ENCODE measurements at places on chromosomes 16 and 17.
A peak's percentile ranks its signal among the peaks of the same experiment; 100 is the strongest.

GRCh38 chr16:15652293-15653001, 2.4 kb downstream of the NDE1 start:
- no peak for DNase-seq

GRCh38 chr16:71205482-71206131, 24.9 kb downstream of the HYDIN start:
- DNase-seq = no peak

- no peak for DNase-seq
These were observed 251.6 kb downstream of the GSG1L start for GRCh38 chr16:27811881-27812280.

GRCh38 chr17:19390951-19391350, 4.0 kb upstream of the MFAP4 start:
- DNase-seq = no peak

DNA sequence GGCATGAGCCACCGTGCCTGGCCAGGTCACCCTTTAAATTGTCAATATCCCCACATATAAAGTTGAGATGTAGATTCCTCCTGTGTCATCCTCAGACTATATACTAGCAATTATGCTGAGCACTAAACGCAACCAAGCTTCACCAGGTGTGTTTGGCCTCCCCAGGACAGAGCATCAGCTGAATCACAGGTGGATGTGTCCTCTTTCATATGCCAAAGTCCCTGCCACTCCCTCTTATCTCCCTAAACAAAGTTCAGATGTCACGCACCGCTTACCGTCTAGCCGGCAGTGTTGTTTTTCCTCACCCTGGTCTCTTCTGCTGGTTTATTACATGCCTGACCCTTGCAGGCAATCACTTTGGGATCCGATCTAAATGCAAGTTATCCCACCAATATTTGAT, 43.8 kb upstream of the ARHGAP44 start:
- DNase-seq = no peak

GRCh38 chr16:10103118-10103517, 79.1 kb downstream of the GRIN2A start:
- DNase-seq = no peak

DNA sequence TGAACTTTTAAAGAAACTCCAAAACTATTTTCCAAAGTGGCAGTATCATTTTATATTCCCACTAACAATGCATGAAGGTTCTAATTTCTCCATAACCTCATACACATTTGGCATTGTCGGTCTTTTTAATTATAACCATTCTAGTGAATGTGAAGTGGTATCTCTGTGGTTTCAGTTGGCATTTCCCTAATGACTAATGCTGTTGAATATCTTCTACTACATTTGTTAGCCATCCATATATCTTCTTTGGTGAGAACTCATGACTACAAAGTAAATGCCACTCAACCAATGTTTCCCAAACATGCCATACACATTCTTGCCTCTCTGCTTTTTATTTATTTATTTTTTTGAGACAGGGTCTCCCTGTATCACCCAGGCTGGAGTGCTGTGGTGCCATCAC, 31.7 kb upstream of the TAOK1 start:
- DNase-seq = no peak

DNA sequence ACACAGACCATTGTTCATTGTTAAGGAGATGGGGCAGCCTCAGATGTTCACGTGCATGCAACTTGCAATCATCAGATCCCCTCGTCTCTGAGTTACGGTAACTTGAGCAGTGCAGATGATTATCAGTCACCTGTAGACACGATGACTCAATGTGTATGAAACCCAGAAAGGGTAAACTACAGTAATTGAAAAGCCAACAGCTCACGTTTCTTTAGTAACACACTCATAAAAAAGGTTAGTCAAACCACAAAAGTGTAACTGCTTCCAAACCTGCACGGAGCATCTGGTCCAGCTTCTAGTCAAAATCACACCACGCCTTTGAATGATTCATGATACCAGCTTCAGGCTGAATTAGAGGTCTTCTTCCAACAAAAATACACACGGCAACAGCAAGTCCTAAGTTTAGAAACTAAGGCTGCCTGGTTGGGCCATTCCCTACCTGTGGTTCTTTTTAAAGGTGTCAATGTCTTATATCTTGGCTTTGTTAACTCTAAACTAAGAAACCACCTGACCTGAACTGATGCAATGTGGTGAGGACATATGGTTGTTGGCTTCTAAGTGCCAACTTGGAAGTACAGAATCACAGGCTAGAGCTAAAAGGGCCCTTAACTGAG, 32.3 kb downstream of the GRB7 start:
- DNase-seq = peak; percentile 71

- no peak for DNase-seq
These were observed 296.7 kb upstream of the IRX5 start for GRCh38 chr16:54633943-54634362.

GRCh38 chr16:12291989-12292759, 315.6 kb downstream of the SNX29 start:
- no peak for DNase-seq

DNA sequence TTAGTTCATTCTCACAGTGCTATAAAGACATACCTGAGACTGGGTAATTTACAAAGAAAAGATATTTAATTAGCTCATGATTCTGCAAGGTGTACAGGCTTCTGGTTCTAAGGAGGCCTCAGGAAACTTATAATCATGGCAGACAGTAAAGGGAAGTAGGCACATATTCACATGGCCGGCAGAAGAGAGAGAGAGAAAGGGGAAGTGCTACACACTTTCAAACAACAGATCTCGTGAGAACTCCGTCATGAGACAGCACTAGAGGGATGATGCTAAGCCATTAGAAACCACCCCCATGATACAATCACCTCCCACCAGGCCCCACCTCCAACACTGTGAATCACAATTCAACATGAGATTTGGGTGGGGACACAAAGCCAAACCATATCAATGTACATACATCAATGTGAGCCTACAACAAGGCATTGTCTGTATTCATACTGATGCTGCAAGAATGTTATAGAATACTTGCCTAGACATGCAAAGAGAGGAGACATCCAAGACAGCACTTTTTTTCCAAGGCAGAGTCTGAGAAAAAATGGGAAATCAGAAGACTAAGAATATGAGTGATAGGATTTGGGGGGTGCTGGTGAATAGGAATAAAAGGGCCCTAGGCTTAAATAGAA, 114.8 kb upstream of the XYLT1 start:
- DNase-seq = no peak

DNA sequence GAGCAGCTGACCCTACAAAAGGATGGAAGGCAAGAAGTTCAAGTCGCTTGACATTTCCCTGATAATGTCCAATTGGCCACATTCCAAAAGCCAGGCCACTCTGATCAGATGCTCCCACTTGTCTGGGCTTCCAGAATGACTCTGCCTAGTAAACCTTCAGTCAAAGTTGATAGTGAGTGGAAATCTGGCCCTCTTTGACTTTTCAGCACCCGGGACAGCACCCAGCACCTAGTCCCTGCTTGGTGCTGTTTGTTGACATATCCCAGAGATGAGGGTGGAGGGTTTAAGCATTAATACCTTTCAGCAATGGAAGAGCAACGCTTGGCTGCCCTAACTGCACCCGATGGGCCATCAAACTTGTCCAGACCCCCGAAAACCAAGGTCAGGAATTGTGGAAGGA, 131.3 kb downstream of the AIPL1 start:
- DNase-seq = no peak

- DNase-seq = no peak
These were observed 717.3 kb downstream of the KCNJ2 start for GRCh38 chr17:70886648-70887047.

DNA sequence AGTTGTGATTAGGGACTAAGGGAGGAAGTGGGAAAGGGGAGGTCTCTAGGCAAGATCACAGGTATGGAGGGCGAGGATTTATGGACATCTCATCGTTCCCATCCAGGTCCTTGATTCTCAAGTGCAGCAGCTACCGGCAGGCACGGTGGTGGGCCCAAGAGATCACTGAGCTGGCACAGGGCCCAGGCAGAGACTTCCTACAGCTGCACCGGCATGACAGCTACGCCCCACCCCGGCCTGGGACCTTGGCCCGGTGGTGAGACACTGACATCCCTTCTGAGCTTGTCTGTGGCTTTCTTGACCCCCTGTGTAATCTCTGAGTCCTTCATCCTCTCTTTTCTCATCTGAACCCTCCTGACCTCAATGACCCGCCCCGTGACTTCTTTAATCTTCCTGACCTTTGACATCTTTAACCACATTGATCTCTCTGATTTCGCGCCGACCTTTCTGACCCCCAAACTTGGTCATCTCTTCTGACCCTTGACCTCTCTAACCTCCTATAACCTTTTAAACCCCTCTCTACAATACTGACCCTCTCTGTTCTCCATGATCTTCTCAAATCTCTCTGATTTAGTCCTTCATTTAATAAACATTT, 3.8 kb downstream of the PLD2 start:
- DNase-seq = no peak

GRCh38 chr16:5302372-5303114, 204.9 kb upstream of the EEF2KMT start:
- DNase-seq = no peak

- no peak for DNase-seq
These were observed 584.5 kb downstream of the HS3ST4 start for GRCh38 chr16:26276289-26276688.

GRCh38 chr17:75819116-75819515, 25.1 kb downstream of the UNC13D start:
- DNase-seq = no peak

DNA sequence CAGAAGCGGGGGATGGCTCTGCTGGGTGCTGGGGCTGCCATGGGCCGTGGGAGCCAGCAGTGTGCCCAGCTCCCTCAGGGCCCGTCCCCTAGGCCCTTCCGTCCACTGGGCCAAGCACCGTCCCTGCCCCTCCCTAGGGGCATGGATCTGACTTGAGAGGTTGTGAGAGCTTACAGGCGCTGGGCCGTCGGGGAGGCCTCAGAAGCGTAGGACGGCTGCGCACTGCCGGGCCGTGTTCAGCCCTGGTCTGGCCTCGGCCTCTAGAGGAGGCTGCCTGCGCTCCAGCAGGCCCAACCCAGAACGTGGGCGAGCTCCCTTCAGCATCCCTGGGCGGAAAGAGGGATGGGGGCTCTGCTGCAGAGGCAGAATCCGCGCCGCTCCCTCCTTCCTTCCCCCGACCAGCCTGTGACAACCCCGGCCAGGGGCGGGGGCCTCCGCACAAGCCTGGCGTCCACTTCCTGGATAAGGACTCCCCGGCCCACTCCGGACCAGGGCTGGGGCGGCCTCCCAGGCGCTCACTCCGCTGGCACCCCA, 685 bp upstream of the MPG start:
- DNase-seq = peak; percentile 47

DNA sequence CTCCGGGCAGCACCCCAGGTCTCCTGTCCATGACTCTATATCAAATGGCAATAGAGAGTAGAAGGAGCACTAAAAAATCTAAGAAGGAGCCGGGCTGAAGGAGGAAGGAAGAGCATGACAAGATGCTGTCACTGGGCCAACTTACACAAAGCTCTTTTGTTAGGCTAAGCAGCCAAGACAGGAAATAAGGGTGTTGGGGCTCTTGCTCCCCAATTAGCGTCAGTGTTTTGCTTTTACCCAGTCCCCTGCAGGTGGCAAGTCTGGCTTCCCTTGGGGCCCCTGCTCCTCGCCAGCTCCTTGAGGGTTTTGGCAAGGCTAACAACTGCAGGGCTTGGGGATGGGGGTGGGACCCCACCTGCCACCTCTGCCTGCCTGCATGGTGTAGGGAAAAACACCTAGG, 120.5 kb downstream of the CCT6B start:
- DNase-seq = peak; percentile 69

Measured in CD4-positive, alpha-beta T cell (primary cell).